ENCODE measurements at places on chromosomes 6 and 20. TPM values are rescaled to one million over a fixed set of nuclear protein-coding genes. Genes with fewer than 3 reads are reported as not detected.

RBM24 gene
- 1.9 TPM for total RNA-seq

LIN28B gene
- total RNA-seq = not detected

GPR6 gene
- not detected for total RNA-seq

TBC1D22B gene
- total RNA-seq = 3.5 TPM

MOG gene
- total RNA-seq = not detected

FANCE gene
- total RNA-seq = 7.7 TPM

HLA-DMB gene
- total RNA-seq = 0.09 TPM

OPN5 gene
- not detected for total RNA-seq

SUMO4 gene
- not detected for total RNA-seq

PBOV1 gene
- total RNA-seq = not detected

MYCT1 gene
- 2.6 TPM for total RNA-seq

TPD52L1 gene
- total RNA-seq = 21.7 TPM

HAO1 gene
- total RNA-seq = not detected

PGK2 gene
- not detected for total RNA-seq

GSTA3 gene
- not detected for total RNA-seq

PRKN gene
- 2.0 TPM for total RNA-seq

TRIM10 gene
- not detected for total RNA-seq

SLC52A3 gene
- not detected for total RNA-seq

SLC22A1 gene
- 0.09 TPM for total RNA-seq

KCNK15 gene
- 8.5 TPM for total RNA-seq

MBOAT1 gene
- total RNA-seq = 5.0 TPM

ARFGAP1 gene
- 45.5 TPM for total RNA-seq

ZSCAN23 gene
- total RNA-seq = 12.0 TPM

SENP6 gene
- 113 TPM for total RNA-seq

ANKRD66 gene
- not detected for total RNA-seq

CYP39A1 gene
- total RNA-seq = 4.7 TPM

KIAA1755 gene
- total RNA-seq = 4.9 TPM

PGC gene
- total RNA-seq = not detected

STX11 gene
- 0.16 TPM for total RNA-seq

NRSN1 gene
- not detected for total RNA-seq

DZANK1 gene
- 1.5 TPM for total RNA-seq

OR2H1 gene
- total RNA-seq = not detected

PRL gene
- not detected for total RNA-seq

CLPSL1 gene
- total RNA-seq = not detected

GCNT2 gene
- total RNA-seq = not detected

LTB gene
- not detected for total RNA-seq

RAD21L1 gene
- not detected for total RNA-seq

EGFL8 gene
- 0.16 TPM for total RNA-seq

FAM162B gene
- total RNA-seq = 1.6 TPM

RANBP9 gene
- total RNA-seq = 35.5 TPM

CCN6 gene
- not detected for total RNA-seq

HEY2 gene
- total RNA-seq = 0.25 TPM

CALHM6 gene
- 1.6 TPM for total RNA-seq

VIP gene
- total RNA-seq = not detected

PREP gene
- total RNA-seq = 9.0 TPM

ABHD16B gene
- total RNA-seq = not detected

SSTR4 gene
- total RNA-seq = not detected

PROKR2 gene
- total RNA-seq = not detected

RIMS4 gene
- 0.27 TPM for total RNA-seq

NKX2-2 gene
- not detected for total RNA-seq

ULBP2 gene
- total RNA-seq = 3.3 TPM

Measured in fibroblast of the aortic adventitia (primary cell).